Calu3 (cell line): ENCODE measurements at places on chromosomes 2 and 18. TPM values are rescaled to one million over a fixed set of nuclear protein-coding genes. Genes with fewer than 3 reads are reported as not detected.
A peak's percentile ranks its signal among the peaks of the same experiment; 100 is the strongest.

Gene MDH1
- total RNA-seq, result 149 and 154 TPM in 2 replicates

Gene SCTR
- total RNA-seq, result 0.56 and 0.85 TPM in 2 replicates

Gene IL36G
- total RNA-seq, result 0.38 TPM in 1 of 2 replicates, not detected in the other

Gene TSPYL6
- total RNA-seq, result not detected in 2 replicates

Gene RBM44
- total RNA-seq, result 0.56 and 1.0 TPM in 2 replicates

GRCh38 chr18:78898635-78899034 is 81.0 kb upstream of the SALL3 start:
- H3K4me3 ChIP-seq, result no peak overlapping the region
- no peak overlapping the region for H3K27ac ChIP-seq
- no peaks in the 10 kb centered on the region for H3K36me3 ChIP-seq
- H3K4me1 ChIP-seq, result no peaks in the 10 kb centered on the region
- no peak for DNase-seq

DNA sequence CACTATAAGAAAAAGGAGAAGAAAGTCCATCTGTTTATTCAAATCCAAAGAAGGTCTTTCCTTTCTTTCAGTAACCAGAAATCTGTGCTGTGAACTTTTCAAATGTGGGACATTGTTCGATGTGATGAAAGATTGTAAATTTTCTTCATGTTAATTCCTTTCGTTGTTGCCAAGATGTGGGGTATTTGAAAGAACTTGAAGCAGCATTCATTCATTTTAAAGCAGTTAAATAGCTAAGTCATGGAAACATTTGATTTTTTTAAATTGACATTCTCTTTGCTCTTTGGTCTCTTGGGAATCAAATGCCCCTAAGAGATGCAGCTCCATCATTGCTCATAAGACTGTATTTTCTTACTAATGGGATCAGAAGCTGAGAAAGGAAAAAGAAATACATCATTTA is 93.7 kb upstream of the EHBP1 start:
- H3K4me3 ChIP-seq, result no peak overlapping the region
- no peaks in the 10 kb centered on the region for H3K36me3 ChIP-seq
- H3K27me3 ChIP-seq, result no peaks in the 10 kb centered on the region
- no peak for DNase-seq
- peaks cover 9% of the 10 kb centered on the region for H3K4me1 ChIP-seq

DNA sequence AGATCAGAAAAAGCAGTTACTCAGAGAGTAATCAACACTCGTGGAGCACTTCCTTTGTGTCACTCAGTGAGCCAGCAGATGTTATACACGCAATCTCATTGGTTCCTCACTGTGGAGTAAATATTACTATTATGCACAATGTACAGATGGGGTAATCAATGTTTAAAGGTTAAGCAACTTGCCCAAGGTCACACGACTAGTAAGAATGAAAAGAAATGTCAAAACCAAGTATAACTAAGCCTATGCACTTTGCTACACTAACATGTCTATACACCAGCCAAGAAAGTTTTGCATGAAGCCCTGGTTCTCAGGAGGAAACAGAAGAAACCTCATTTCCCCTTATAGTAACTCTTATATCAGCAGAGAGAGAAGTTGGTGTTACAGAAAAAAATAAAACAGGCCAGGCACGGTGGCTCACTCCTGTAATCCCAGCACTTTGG is 5.4 kb downstream of the METTL21A start:
- H3K4me1 ChIP-seq, result peaks cover 21% of the 10 kb centered on the region
- no peak overlapping the region for H3K27ac ChIP-seq
- no peaks in the 10 kb centered on the region for H3K27me3 ChIP-seq
- no peak for DNase-seq
- peaks cover 36% of the 10 kb centered on the region for H3K36me3 ChIP-seq

DNA sequence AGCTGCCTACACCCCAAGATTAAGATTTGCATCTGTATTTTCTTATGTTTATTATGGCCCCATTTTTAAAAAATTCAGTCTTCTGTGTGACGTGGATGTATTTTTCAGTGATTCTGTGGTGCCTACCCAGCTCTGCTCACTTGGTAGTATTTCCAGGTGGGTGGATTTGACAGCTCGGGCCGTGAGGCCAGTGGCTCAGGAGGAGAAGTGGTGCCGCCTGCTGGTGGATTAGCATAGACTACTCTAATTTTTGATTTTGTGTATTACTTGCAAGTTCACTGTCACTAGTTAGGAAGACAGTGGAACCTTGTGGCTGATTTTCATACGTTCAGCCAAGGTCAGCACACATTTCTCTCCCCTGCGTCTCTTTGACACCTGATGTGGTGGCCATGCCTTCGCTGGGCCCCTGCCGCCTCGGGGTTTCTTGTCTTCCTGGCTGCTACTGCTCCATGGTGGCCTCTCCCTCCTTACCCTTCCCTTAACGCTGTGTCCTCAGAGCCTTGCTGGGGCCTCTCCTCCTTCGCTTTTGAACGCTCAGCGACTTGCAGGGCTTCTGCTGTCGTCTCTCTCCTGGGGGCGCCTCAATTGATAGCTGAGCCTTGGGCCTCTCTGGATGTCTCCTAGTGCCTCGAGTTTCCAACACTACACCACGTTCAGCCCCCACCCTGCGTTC is 89.4 kb downstream of the DGKD start:
- no peaks in the 10 kb centered on the region for H3K27me3 ChIP-seq
- H3K36me3 ChIP-seq, result peaks cover 10% of the 10 kb centered on the region
- peak; percentile 84 for DNase-seq
- no peak overlapping the region for H3K4me3 ChIP-seq
- peaks cover 13% of the 10 kb centered on the region for H3K4me1 ChIP-seq

DNA sequence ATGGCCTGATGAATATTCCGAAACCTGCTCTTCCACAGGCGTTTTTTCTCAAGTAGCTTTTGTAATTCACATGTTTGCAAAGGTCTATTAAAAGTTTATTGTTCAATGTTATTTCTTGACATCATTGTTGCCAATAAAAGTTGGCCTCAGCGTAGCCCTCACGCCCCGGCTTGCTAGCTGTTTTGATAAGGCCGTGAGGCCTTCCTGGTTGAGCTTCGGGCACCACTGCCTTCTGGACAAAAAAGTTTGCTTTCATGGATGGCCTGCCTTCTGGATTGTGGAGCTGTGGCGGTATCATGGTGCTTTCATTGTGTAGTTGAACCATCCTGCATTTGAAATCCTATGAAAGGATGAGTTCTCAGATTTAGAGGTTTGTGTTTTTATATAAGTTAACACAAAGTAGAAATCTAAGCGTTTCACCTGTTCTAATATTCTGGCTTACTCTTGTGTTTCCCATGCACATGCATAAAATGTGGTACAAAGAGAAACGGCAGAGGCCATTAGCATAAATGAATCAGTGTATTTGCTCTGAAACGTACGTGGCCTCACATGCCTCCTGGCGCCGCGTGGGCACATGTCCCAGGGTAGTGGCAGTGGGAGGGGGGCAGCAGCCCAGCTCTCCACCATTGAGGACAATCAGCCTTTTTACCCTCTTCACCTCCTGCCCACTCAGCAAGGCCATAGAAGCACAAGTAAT is 134.5 kb downstream of the NCK2 start:
- peaks cover 14% of the 10 kb centered on the region for H3K36me3 ChIP-seq
- no peak overlapping the region for H3K27ac ChIP-seq
- no peak overlapping the region for H3K4me3 ChIP-seq
- no peaks in the 10 kb centered on the region for H3K27me3 ChIP-seq
- no peak for DNase-seq

DNA sequence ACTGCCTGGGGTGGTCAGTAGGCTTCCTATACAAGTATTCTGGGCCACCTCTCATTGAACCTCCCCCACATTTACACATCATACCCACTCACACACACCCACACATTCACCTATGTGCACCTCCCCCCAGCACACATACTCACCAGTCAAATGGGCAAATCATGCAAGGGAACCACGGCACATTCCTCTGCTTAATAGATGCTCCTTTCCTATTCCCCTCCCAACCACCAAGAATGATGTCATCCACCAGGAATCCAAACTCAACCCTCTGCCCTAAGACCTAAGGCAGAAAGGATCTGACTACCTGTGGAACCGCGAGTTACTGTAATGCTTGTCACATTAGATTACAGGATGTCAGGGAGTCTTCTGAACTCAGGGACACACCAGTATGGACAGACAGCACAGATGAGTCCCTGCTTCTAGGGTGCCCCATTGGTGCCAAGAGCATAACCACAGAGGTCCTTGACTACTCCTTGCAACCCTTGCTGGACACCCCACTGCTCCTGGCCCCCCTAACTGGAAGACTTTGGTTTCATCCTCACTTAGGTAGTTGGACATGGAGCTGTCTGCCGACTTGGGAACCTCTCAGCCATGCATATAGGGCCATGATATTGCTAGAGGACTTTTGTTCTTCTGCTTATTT is 21.5 kb upstream of the CAB39 start:
- no peak overlapping the region for H3K4me3 ChIP-seq
- DNase-seq, result peak; percentile 64
- H3K4me1 ChIP-seq, result peaks cover 43% of the 10 kb centered on the region
- no peak overlapping the region for H3K27ac ChIP-seq

- H3K4me1 ChIP-seq, result peaks cover 9% of the 10 kb centered on the region
- H3K27ac ChIP-seq, result no peak overlapping the region
- no peak overlapping the region for H3K4me3 ChIP-seq
- no peaks in the 10 kb centered on the region for H3K27me3 ChIP-seq
Measured at GRCh38 chr2:12605936-12606335, 110.8 kb upstream of the TRIB2 start.

GRCh38 chr2:111702119-111702803 is 181.7 kb downstream of the ANAPC1 start:
- peaks cover 67% of the 10 kb centered on the region for H3K4me1 ChIP-seq
- H3K36me3 ChIP-seq, result peaks cover 16% of the 10 kb centered on the region
- H3K27me3 ChIP-seq, result no peaks in the 10 kb centered on the region

GRCh38 chr2:21289551-21289950 is 165.8 kb downstream of the TDRD15 start:
- no peaks in the 10 kb centered on the region for H3K36me3 ChIP-seq
- no peak overlapping the region for H3K27ac ChIP-seq
- H3K27me3 ChIP-seq, result peaks cover 43% of the 10 kb centered on the region
- no peak overlapping the region for H3K4me3 ChIP-seq

DNA sequence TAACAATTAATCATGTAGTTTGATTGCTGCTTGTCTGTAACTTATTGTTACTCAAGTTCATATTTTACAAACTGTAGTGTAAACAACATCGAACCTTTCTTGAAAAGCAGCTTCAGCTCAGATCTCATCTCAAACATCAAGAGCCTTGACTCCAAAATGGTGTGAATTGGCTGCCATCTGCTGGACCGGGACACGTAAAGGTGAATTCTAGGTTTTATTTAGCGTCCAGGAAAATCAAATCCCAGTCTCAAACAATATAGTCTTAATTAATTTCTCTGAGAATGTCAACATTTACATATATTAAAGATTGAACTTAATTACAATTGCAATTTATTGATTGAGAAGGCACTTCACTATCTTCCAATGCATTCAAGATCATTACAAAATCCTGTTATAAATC is 453.0 kb downstream of the GALR1 start:
- no peaks in the 10 kb centered on the region for H3K36me3 ChIP-seq
- no peaks in the 10 kb centered on the region for H3K27me3 ChIP-seq

GRCh38 chr2:97355887-97356286 is 233.8 kb downstream of the ANKRD36B start:
- DNase-seq, result no peak
- no peaks in the 10 kb centered on the region for H3K4me1 ChIP-seq
- H3K4me3 ChIP-seq, result no peak overlapping the region
- H3K27me3 ChIP-seq, result peaks cover 95% of the 10 kb centered on the region

DNA sequence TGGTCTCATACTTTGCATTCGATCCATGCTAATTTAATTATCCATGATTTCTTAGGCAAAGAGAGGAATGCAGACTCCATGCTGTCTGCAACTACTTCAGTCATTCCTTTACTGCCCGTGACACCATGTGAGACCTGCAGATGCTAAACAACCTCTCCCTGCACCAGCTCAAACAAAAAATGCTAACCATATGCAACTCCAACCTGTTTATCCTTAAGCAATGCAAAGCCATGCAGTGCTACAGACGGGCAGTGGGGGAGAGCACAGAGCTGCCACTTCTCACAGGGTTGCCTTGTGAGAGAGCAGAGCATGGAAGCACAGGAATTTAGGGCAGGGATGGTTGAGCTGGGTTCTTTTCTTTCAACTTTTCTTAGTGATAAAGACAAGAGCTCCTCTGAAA is 74.9 kb upstream of the KLHL14 start:
- H3K4me1 ChIP-seq, result no peaks in the 10 kb centered on the region
- no peaks in the 10 kb centered on the region for H3K27me3 ChIP-seq
- no peak for DNase-seq

DNA sequence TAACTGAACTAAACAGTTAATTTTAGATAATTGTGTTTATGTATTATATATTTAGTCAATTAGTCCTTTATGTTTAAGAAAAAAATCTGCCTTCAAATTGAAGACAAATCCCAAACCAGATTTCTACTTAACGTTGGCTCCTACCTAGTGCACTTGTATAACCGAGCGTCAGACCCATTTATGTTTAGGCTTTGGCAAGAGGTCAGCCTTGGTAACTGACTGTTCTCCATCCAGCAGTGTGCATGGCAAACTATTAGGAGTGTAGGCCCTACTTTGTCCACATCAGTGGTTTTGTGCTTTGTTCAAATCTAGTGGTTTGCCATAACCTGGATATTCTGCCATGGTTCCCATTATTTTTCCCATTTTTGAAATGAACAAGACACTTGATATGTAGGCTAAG is 114.8 kb downstream of the MIB1 start:
- no peak overlapping the region for H3K27ac ChIP-seq
- DNase-seq, result no peak
- H3K27me3 ChIP-seq, result no peaks in the 10 kb centered on the region
- H3K4me1 ChIP-seq, result no peaks in the 10 kb centered on the region

DNA sequence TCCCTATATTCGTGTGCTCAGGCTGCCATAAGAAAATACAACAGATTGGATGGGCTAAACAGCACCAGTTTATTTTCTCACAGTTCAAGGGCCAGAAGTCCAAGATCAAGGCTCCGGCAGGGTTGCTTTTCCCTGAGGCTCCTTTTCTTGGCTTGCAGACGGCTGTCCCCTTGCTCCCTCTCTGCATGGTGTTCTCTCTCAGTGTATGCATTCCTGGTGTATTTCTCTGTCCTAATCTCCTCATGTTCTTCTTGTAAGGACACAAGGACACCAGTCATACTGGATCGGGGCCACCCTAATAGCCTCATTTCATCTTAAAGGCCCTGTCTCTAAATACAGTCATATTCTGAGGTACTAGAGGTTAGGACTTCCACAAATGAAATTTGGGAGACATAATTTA is 62.6 kb upstream of the SLC16A14 start:
- H3K36me3 ChIP-seq, result no peaks in the 10 kb centered on the region
- no peaks in the 10 kb centered on the region for H3K27me3 ChIP-seq
- peak overlapping the region; percentile 62 for H3K27ac ChIP-seq
- no peak for DNase-seq
- peak overlapping the region; percentile 9 for H3K4me3 ChIP-seq

DNA sequence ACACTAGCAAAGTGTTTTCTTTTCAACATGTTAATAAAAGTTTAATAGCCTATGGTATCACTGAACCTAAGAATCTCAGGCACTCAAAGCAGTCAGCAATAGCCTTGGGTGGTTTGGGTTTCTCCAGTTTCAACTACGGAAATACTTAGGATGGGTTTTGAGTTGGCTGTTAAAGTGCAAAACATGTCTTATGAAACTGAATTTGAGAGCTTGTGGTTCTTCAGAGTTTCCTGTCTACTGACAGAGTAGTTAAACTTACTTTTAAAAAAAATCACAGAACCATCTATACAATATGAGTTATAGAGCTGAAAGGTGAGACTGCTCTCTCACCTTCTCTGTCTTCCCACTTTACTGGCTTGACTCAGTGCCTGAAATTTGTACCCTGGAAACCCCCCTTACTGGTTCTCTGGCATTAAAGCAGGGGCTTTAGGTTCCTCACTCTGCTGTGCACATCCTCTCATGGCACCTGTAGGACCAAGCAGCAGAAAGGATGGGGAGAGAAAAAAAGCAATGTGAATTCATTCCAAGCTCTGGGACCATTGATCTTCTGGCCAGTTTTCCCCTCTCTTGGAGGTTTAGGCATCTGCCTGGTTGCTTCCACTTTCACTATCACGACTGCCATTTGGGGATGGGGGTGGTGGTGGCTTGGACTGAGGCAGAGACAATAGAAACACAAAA is 18.1 kb downstream of the CCDC141 start:
- H3K27ac ChIP-seq, result no peak overlapping the region
- H3K4me1 ChIP-seq, result peaks cover 8% of the 10 kb centered on the region
- no peak for DNase-seq
- H3K27me3 ChIP-seq, result no peaks in the 10 kb centered on the region
